Right lung (tissue), 10 donors: ENCODE measurements at places on chromosomes 1 and 21.

GRCh38 chr1:203422656-203423055 lies 53.0 kb upstream of the PRELP start:
- DNase-seq, result no peak

GRCh38 chr1:101388904-101389546 lies 152.2 kb downstream of the S1PR1 start:
- no peak for DNase-seq

GRCh38 chr1:216788671-216789070 lies 65.4 kb upstream of the ESRRG start:
- no peak for DNase-seq

DNA sequence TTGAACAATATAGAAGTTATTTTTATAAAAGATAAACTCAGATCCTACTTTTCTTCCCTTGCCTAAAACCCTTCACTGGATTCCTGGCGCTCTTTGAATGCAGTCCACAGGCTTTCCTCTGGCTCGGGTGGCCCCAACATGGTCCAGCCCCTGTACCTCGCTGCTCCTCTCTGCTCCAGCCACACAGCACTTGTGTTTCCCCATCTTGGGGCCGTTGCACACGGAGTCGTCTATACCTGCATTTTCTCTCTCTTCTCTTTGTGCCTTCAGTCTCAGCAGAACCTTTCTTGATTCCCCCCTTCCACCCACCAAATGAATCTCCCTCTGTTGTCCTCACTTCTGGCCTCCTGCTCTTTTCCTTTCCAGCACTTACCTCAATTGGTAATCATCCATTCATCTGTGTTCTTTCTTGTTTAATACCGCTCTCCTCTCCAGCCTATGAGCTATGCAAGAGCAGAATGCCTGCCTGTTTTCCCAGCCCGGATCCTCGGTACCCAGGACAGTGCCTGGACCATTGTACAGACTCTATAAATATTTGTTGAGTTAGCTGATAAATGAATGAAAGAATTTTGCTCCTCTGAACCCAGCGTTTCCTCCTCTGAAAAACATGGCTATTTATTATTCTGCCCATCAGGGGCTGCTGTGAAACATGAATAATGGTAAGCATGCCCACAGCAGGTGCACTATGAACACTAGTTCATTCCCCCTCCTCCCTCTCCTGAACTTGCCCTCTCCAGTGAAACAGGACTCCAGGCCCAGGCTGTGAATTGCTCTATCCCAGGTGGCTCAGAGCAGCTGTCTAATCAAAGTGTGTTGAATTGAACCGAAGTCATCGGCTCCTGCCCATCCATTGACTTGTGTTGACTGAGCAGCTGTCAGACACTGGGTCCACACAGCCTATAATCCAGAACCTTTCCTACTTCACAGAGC lies 266.9 kb downstream of the PTPRU start:
- DNase-seq, result no peak

DNA sequence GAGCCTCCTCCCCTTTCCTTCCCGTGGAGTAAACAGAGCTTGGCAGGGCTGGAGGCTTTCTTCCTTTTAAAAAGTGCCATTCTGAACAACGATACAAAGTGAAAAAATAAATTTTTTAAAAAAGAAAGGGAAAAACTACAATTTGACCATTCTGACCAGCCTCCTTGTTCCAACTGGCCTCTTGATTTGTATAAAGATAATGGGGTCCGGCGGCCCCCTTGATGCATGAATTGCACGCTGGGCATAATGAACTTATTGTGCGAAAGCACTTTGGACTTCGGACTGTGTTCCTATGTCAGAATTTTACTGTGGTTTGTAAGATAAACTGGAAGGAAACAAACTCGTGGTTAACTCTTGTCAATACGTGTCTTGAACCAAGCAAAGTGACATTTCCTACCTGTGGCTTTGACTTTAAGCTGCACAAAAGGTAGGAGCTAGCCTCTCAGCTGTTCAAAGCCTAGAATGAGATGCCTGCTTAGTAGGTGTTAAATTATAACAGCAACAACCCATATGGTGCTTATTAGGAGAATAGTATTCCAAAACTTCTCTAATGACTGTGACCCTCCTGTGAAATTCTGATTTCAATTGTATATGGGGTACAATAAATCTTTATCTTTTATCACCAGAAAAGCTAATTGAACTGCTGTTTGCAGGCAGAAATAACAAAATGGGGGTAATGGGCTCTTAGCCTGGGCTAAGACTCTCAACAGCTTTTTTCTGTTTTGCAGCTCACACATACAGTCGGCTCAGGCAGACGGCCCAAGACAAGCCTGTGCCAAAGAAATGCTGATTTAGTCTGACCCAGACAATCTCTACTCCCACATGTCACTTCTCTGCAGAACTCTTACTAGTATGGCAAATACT lies 9.3 kb downstream of the IRF2BP2 start:
- peak; percentile 87 for DNase-seq

DNA sequence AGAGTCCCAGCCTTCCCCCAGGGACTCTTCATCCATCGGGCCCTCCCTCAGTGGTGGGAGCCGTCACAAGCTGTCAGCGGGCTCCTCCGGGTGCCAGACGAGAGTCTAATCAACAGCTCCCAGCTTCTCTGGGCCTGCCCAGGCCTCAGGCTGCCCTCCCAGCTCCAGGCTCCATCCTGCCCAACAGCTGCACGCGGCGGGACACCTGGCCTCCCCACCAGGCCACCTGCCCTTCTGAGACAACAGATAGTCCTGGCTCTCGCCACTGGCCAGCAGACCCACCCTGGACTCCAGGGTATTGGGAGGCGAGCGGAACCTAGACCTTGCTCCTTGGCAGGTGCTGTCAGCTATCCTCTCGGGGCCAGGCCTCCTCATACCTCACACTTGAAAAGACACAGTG lies 3.1 kb downstream of the WNT4 start:
- DNase-seq, result no peak

- DNase-seq, result no peak
These were observed 123.9 kb upstream of the DUSP10 start for GRCh38 chr1:221865808-221866207.

DNA sequence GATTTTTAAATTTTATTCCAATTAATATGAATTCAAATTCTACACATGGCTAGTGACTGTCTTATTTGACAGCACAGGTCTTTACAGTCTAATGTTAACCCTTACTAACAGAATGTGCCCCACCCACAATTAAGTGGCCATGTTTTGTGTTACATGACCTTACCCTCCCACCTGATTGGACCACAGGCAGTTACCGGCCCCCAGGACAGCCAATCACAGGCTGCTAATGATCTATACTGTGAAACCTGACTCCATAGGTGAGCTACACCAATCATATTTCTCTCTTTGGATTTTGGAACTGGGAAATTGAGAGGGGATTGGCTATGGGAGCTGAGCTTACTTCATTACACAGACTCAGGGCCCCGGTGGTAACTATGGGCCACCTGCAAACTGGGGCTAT lies 27.5 kb downstream of the ZP4 start:
- DNase-seq, result no peak

- no peak for DNase-seq
These were observed 69.1 kb downstream of the DISC1 start for GRCh38 chr1:231695439-231696255.

DNA sequence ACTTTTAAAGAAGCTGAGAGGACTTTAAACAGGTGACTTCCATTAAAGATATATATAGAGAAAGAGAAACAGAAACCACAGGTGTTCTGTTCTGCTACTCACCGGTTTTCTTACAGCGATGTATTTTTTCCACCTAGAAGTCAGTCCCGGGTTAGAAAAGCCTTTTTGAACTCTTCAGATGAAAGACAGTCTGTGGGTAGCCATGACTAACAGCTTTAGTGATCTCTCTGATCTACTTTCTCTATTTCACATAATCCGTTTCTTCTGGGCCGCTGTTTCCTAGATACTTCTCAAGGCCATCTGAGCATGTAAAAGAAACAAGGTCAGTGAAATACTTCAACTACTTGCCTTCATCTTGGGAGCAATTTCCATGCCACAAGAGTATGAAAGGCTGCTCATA lies 25.1 kb downstream of the WDR64 start:
- no peak for DNase-seq

- DNase-seq, result no peak
These were observed 12.7 kb downstream of the GABRD start for GRCh38 chr1:2031546-2032540.

- DNase-seq, result no peak
These were observed 11.2 kb upstream of the CLDN8 start for GRCh38 chr21:30227128-30227527.

DNA sequence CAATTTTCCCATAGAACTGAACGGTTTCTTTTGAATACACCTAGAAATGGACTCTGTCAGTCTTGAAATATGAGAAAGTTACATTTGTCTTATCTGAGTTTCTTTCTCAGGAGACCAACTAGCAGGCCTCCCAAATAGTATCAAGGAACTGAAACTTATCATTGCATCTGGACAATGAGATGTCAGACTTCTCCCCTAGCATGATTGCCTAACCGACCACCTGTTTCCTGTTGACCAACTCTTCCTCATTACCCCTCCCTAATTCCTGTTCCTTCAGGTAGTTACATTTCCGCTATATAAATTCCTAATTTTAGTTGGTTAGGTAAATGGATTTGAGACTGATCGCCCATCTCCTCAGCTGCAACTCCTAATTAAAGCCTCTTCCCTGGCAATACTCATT lies 1587.3 kb downstream of the NCAM2 start:
- DNase-seq, result no peak

DNA sequence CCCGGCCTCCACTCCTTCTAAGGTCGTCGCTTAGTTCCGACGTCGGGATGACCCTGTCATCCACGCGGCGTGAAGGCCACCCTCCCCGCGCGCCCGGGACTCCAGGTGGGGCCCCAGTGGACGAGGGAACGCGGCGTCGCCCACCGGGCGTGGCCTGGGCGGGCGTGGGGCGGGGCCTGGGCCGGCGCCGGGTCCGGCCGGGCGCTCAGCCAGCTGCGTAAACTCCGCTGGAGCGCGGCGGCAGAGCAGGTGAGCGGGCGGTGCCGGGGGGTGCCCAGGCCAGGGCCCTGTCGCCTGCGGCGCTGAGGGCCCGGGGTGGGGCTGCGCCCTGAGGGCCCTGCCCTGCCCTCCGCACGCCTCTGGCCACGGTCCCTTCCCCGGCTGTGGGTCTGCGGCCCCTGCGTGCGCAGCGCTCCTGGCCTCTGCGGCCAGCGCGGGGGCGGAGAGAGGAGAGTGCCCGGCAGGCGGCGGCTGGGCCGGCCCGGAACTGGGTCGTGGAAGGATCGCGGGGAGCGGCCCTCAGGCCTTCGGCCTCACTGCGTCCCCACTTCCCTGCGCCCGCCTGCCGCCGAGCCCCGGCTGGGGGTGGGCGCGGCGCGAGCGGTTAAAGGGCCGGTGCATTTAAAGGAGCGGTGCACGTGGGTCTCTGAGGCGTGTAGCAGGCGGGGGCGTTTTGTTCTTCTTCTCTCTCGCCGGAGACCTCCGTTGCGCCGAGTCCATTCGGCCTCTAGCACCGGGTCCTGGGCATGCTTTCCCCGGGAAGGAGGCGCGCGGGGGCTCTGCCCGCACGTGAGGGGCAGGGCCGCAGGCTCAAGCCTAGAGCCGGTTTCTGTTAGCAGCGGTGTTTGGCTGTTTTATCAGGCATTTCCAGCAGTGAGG lies at the start of gene PSEN2:
PSEN2 (plus strand) TSS at position 216 of the 879 bp plus-strand sequence. CDS start 11,292 bp downstream, outside the sequence.
- peak; percentile 54 for DNase-seq

DNA sequence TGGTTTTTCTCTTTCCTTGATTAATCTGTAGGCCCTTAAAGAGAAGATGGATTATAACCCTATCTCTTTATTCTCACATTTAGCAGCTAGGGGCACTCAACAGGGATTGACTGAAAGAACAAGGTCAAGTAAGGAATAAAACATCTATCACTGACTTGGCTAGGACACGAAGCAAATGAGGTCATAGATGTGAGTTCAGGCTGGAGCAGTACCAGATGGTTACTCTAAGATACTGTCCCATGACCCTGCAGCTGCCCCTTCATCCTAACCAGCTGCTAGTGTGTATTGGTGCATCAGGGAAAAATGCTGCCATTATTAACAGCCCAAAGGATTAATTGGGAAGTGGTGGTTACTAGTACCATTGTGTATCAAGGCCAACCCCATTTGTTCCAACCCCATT lies 221.9 kb downstream of the CTH start:
- DNase-seq, result no peak

DNA sequence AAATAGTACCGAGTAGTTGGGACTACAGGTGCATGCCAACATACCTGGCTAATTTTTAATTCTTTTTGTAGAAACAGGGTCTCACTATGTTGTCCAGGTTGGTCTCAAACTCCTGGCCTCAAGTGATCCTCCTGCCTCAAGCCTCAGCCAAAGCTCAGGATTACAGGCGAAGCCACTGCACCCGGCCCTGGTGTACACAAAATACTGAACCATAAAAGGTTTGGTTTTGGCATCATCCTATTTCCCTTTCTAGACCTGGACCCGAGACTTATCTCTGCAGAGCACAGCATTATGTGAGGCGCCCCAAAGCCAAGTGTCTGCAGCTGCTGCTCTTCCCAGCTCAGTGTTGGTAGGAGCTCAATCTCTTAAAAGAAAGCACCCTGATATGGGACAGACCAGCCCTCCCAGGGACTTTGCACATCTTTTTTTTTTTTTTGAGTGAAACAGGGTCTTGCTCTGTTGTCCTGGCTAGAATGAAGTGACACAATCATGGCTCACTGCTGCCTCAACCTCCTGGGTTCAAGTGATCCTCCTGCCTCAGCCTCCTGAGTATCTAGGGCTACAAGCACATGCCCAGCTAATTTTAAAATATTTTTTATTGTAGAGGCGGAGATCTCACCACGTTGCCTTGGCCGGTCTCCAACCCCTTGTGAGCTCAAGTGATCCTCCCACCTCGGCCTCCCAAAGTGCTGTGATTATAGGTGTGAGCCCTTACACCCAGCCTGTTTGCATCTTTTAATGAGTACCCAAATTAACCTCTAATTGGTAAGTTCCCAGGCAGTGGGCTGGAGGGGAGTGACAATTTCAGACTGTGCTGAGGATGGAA lies 20.4 kb downstream of the TEX35 start:
- DNase-seq, result no peak

- no peak for DNase-seq
These were observed 852 bp downstream of the RGS7 start for GRCh38 chr1:241356187-241356518.

DNA sequence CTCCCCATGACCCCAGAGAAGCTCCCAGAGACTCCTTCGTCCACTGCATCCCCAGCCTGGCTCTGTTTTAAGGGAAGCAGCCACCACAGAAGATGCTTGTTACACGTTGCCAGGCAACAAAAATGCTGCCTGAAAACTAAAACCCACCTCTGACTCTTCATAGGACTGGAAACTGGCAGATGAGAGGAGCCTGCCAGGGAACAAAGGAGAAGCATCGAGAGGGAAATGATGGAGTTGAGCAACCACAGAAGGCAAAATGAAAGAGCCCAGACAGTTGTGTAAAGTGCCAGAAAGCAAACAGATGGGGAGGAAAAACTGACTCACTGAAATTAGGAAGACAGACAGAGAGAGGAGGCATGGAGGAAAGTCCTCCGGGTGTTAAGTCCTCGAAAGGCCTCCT lies 118.4 kb downstream of the KCNN3 start:
- no peak for DNase-seq

- DNase-seq, result no peak
These were observed 84.6 kb downstream of the LRRN2 start for GRCh38 chr1:204600968-204601367.

GRCh38 chr1:231396643-231397042 lies 25.4 kb downstream of the EGLN1 start:
- no peak for DNase-seq

- DNase-seq, result no peak
These were observed 165.3 kb upstream of the KLHDC7A start for GRCh38 chr1:18315449-18315848.
